ENCODE measurements at places on chromosomes 12 and 14. TPM values are rescaled to one million over a fixed set of nuclear protein-coding genes. Genes with fewer than 3 reads are reported as not detected.

GRCh38 chr12:122001466-122002209 lies 20.0 kb upstream of the BCL7A start:
- no peak for DNase-seq

DNA sequence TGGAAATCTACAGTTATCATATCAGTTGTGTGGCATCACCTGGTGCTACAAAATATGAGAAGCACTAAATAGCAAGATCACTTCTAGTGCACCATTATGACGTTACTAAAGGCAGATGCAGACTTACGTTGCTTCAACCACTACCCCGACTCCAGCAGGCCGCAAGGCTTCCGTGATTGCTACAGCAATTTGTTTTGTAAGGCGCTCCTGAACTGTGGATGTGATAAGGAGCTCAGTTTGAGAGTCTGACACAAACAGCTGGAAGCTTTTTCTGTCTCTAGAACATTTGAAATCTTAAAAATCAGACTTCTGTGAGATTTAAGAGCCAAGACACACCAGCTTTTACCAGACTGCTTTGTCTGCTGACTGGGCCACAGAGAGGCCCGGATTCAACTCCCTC lies 57.0 kb downstream of the GCH1 start:
- no peak for DNase-seq

DNA sequence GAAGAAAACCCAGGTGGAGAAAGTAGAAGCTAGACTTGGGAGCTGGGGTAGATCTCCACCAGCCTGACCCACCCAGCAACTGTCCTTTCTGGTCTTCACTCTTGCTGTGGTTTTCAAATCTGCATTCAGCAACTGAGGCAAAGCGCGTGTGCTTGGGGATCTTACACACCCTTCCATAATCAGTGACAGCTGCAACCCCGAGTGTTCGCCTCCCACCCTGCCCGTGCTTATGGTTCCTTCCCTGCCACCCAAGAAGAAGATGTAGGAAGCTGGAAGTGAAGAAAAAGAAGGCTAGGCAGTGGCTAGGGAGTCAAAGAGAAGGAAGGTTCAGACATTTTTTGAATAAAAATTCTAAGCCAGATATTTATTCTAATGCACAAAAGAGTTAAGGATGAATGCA lies 162.6 kb upstream of the CCND2 start:
- DNase-seq, result no peak

Gene RNF31
- total RNA-seq, result 90.7 TPM

Gene SLC25A21
- total RNA-seq, result not detected

GRCh38 chr12:121532503-121533393 lies 48.1 kb downstream of the KDM2B start:
- DNase-seq, result no peak

- no peak for DNase-seq
These were observed 26.2 kb upstream of the TRIM9 start for GRCh38 chr14:51121096-51121495.

GRCh38 chr12:76113800-76114757 lies 29.6 kb upstream of the NAP1L1 start:
- no peak for DNase-seq

Gene LRIG3
- total RNA-seq, result not detected

Gene IFNG-AS1
- total RNA-seq, result 1.9 TPM

- no peak for DNase-seq
These were observed 3.3 kb upstream of the KRT18 start for GRCh38 chr12:52945389-52946232.

- DNase-seq, result no peak
These were observed 520.7 kb downstream of the TRHDE start for GRCh38 chr12:72792889-72793288.
